ENCODE measurements at places on chromosomes 6 and 20. TPM values are rescaled to one million over a fixed set of nuclear protein-coding genes. Genes with fewer than 3 reads are reported as not detected.

- H3K36me3 ChIP-seq = no peaks in the 10 kb centered on the region
- H3K4me1 ChIP-seq = no peaks in the 10 kb centered on the region
- no peak overlapping the region for H3K4me3 ChIP-seq
- H3K27ac ChIP-seq = no peak overlapping the region
- DNase-seq = no peak
- peaks cover 4% of the 10 kb centered on the region for H3K27me3 ChIP-seq
Observed at GRCh38 chr6:82263916-82264315, 16.4 kb upstream of the IBTK start.

DNA sequence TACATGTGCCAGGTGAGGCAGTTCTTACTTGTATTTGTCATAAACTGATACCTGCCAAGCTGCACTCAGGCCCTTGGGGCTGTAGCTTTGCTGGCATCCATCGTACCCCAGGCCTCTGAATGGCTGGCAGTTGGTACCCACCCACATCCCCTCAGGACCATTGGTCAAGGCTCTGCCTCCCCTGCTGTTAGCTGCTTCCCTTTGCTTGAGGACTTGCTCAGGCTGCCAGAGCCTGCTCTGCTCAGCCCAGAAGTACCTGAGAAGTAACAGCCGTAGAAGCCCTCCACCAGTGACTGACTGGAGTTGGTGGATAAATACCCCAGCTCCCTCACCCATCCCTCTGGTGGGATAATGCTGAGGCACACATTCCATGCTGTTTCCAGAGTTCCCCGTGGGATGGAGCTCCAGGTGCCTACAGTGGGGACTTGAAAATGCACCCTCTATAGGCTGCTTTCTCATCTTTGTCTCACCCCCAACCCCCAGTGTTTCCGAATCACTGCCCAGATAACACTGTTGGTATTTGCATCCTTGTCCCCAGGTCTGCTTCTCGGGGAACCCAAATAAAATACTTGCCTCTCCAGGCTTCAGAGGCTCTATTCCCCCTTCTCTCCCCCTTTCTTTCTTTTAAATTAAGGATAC is 7.3 kb downstream of the EBF4 start:
- no peak for DNase-seq
- no peaks in the 10 kb centered on the region for H3K4me1 ChIP-seq
- no peak overlapping the region for H3K27ac ChIP-seq
- H3K27me3 ChIP-seq = peaks cover 11% of the 10 kb centered on the region

DNA sequence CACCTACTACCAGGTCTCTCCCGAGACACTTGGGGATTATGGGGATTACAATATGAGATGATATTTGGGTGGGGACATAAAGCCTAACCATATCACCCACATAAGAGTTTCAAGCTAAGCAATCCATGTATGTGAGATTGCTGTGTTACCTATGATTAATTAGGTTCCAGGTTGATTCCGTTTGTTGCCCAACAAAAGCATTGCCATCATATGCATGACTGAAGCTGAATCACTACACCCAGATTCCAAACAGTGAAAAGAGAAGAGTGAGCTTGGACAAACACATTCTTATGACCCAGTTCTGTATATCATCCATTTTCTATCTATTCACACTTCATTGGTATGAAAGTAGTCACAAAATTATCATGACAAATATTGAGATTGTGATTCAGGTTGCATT is 952.5 kb upstream of the MAN1A1 start:
- H3K27me3 ChIP-seq = no peaks in the 10 kb centered on the region
- H3K27ac ChIP-seq = no peak overlapping the region
- no peaks in the 10 kb centered on the region for H3K36me3 ChIP-seq
- H3K4me3 ChIP-seq = no peak overlapping the region

DNA sequence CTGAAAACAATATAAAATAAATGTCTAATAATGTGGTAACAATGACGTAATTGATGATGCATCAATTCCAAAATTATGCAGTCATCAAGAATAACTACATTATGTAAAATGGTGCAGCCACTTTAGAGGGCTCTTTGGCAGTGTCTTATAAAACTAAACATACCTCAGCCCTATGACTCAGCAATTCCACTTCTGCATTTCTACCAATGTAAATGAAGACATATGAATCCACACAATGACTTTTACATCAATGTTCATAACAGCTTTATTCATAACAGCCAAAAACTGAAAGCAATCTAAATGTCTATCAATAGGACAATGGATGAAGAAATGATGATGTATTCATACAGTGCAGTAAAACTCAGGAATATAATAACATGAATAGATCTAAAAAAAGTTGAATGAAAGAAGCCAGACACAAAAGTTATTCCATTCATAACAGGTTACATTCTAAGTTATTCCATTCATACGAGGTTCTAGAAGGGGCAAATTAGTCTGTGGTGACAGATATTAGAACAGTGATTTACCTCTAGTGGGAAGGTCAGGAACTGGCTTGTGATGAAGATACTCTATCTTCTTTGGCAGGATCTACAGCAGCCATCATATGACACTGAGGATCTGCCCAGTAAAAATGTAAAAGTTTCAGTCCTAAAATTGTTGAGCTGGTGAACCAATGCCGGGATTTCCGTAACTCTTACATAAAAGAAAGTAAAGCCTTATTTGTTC is 396.1 kb downstream of the PLCB1 start:
- no peaks in the 10 kb centered on the region for H3K4me1 ChIP-seq
- H3K27ac ChIP-seq = no peak overlapping the region
- H3K27me3 ChIP-seq = no peaks in the 10 kb centered on the region
- no peaks in the 10 kb centered on the region for H3K36me3 ChIP-seq
- no peak for DNase-seq

GRCh38 chr6:53792973-53793317 is 1.9 kb upstream of the LRRC1 start:
- peak overlapping the region; percentile 96 for H3K4me3 ChIP-seq
- H3K27ac ChIP-seq = no peak overlapping the region
- DNase-seq = no peak
- peaks cover 21% of the 10 kb centered on the region for H3K4me1 ChIP-seq

DNA sequence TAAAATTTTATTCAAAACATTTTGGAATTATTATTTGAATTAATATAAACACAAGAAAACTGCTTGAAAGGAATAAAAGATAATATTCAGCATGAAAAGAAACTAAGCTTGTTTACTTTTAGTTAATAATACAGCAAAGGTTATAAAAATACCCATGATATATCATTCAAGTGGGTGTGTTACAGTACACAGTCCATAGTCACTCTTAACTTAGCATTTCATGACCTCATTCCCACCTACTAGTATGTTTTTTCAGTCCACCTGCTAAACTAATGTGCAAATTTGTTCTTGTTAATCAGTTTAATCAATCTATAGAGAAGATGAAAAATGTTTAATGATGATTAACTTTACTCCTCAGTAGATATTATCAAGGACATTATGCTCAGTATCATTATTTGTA is 841.4 kb upstream of the EPHA7 start:
- no peaks in the 10 kb centered on the region for H3K36me3 ChIP-seq
- no peaks in the 10 kb centered on the region for H3K4me1 ChIP-seq
- no peak overlapping the region for H3K27ac ChIP-seq
- H3K4me3 ChIP-seq = no peak overlapping the region
- H3K27me3 ChIP-seq = no peaks in the 10 kb centered on the region
- no peak for DNase-seq

DNA sequence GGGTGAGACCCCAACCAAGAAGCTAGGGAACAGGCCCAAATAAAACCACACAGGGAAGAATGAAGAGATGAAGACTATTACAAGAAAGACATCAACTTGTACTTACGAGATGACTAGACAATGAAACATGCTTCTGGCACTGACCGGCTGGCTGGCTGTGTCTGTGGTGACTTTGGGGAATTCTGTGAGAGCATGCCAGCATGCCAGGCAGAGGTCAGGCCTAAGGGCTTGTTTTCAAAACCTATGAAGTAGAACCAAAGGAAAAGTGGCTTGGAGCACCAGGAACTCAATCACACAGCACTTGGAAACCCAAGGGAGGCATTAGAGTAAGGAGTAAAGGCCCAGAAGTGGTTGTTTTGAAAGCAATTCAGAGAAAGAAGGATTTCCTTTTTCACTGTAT is 28.4 kb upstream of the GSTA3 start:
- H3K36me3 ChIP-seq = no peaks in the 10 kb centered on the region
- H3K27ac ChIP-seq = no peak overlapping the region
- DNase-seq = no peak
- H3K4me3 ChIP-seq = no peak overlapping the region
- no peaks in the 10 kb centered on the region for H3K27me3 ChIP-seq

DNA sequence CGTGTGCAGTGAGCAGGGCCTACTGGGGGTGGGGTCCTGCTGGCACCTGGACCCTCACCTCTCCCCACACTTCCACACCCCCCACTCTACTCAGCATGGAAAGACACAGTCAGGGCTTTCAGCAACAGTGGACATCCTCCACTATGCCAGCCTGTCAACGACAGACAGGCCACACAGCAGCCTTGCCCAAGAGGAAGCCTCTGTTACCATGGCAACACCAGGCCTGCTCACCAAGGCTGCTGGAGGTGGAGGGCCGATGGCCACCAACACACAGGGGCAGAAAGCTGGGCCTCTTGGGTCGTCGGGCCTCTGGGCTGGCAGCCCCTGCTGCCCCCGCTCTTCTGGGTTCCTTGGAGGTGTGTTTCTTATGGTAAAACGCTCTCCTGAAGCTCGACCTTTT is 13.6 kb downstream of the BNIP5 start:
- no peak overlapping the region for H3K4me3 ChIP-seq
- no peak overlapping the region for H3K27ac ChIP-seq
- H3K27me3 ChIP-seq = no peaks in the 10 kb centered on the region
- no peak for DNase-seq
- no peaks in the 10 kb centered on the region for H3K36me3 ChIP-seq
- no peaks in the 10 kb centered on the region for H3K4me1 ChIP-seq

ANGPT4 gene
- not detected for total RNA-seq

PRDM1 gene
- total RNA-seq = 13.4 TPM

LIN28B gene
- not detected for total RNA-seq

CYP39A1 gene
- not detected for total RNA-seq
